SK-N-SH treated with all-trans-retinoic acid at 6 μM for 48 hours (cell line): ENCODE measurements at places on chromosomes 2 and 18.
A peak's percentile ranks its signal among the peaks of the same experiment; 100 is the strongest.

GRCh38 chr2:229124136-229124535, 147.0 kb downstream of the PID1 start:
- no peak for ATAC-seq

- no peak for ATAC-seq
Observed at GRCh38 chr2:60679036-60679780, 76.9 kb upstream of the PAPOLG start.

- no peak for ATAC-seq
Observed at GRCh38 chr2:26579723-26580040, 61.5 kb downstream of the CIB4 start.

DNA sequence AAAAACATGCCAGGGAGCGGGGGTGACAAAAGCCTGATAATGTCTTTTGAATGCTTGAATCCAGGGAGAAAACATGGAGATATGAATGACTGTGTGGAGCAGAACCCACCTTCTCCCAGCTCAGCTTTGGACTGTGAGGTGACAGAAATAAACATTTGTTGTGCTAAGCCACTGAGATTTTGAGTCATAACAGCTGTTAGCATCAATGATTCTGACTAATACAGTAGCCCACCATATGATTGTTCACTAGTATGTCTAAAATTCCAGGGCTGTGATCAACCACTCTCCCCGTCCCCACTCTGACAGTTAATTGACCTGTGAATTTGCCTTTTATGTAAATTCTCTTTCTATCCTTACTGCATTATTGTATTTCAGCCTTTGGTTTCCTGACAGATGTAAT, 69.1 kb downstream of the PDK1 start:
- ATAC-seq = no peak

DNA sequence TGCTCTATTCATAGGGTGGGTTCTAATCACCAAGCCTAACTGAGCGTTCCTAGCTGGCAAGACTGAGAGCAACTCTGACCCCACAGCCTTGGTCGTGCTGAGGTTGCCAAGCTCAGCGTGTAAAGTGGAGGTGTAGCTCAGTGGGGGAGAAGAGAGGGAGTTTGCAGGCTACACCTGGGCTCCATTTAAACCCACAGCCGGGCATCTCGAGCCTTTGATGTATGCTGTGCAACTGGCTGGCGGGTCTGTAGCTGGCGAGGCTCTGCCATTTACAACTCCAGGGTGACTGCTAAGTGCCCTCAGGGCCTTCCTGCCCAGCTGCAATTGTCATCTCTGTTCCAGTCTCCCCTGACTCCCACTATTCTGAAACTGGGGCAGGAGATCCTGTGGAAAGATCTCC, 20.0 kb upstream of the CHRNA1 start:
- ATAC-seq = no peak

GRCh38 chr18:21805771-21806366, 65.3 kb downstream of the MIB1 start:
- ATAC-seq = no peak

DNA sequence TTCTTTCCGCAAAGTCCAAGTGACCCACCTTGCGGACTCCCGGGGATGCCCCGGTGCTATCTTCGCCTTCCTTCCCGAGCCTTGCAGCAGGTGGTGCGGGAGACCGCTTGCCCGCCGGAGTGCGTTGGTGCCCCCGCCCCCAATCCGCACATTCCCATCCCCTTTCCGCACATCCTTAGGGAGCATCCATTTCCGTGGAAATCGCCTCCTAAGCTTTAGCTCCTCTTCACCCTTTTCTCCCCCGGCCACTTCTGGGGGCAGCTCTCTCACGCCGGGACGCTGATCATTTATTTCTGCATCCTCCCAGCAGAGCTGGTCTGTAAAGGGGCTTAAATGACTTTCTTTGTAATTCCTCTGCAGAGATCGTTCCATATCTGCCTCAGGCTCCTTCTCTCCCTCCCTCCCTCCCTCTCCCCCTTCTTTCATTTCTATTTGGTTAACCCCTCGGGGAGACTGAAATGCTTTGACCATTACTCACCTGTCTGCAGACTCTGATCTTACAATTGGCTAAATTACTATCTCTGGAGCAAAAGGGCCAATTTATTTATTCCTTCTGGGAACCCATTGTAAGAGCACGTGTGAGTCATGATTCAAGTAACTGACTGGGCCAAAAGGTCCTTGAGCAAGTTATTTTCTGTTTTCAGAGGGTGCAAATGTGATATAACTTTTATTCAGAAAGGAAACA, 1.3 kb upstream of the LYPD1 start:
- ATAC-seq = peak; percentile 41

DNA sequence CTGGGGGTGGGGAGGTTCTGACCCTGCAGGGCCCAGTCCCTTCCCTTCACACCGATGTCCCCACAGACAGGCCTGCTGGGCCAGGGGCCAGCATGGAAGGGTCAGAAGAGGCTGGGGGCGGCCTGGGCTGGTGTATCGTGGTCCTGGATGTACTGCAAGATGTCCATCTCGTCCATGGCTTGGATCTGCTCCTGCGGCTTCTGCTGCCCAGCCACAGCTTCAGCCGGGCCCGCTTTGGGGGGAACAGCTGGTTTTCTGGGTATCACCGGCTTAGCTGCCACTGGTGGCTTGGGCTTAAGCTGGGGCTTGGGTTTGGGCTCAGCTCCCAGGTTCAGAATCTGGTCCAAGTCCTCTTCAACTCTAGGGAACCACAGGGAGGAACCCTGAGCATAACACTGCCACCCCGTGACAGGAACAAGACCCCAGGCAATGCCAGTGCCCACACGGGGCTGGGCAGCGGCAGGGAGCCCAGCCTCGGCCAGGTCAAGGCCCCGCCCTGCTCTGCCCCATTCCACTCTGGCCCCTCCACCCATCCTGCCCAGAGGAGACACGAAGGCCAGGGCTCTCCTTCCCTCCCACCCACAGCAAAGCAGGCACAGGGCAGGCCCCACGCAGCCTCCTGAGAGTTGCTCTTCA, 31.9 kb downstream of the HS1BP3 start:
- ATAC-seq = no peak
